CD4-positive, alpha-beta T cell (primary cell): ENCODE measurements at places on chromosomes 16 and 17. TPM values are rescaled to one million over a fixed set of nuclear protein-coding genes. Genes with fewer than 3 reads are reported as not detected.

DNA sequence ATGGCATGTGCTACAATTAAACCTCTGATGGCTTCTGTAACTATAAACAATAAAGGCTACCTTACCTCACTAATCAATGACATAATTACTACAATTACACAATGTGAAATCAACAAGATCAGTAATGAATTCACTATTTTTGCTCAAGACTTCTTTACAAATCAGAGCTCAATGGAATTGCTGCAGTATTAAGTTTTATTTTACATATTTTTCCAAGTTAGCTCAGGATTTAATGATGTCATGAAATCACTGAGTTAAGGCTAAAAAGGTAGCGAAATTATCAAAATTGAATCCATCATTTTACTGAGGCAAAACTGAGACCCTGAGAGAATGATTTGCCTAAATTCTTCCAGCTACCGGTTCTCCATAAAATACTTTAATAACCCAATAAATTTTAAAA, 21.8 kb downstream of the ABCA5 start:
- H3K4me1 ChIP-seq: no peaks in the 10 kb centered on the region
- no peak for DNase-seq
- no peak overlapping the region for H3K27ac ChIP-seq
- H3K27me3 ChIP-seq: no peaks in the 10 kb centered on the region
- peaks cover 9% of the 10 kb centered on the region for H3K36me3 ChIP-seq

DNA sequence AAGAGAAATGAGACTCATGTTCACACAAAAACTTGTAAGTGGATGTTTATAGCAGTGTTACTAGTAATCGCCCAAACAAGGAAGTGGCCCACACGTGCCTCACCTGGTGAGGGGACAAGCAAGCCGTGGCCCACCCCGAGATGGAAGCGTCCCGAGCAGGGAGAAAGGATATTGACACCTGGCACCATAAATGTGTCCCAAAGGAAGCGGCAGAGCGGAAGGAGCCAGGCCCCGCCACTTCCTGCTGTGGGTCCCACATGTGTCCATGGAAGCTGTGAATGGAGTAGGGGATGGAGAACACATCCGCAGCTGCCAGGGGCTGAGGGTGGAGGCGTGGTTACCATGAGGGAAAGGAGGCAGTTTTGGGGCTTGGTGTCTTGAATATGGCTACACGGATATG, 18.9 kb downstream of the KCNJ18 start:
- H3K27ac ChIP-seq: no peak overlapping the region
- no peaks in the 10 kb centered on the region for H3K4me1 ChIP-seq
- no peak for DNase-seq
- H3K4me3 ChIP-seq: no peak overlapping the region
- H3K36me3 ChIP-seq: no peaks in the 10 kb centered on the region

GRCh38 chr17:32878211-32878610, 1.3 kb upstream of the MYO1D start:
- no peak for DNase-seq
- no peak overlapping the region for H3K27ac ChIP-seq
- no peak overlapping the region for H3K4me3 ChIP-seq
- H3K27me3 ChIP-seq: no peaks in the 10 kb centered on the region

DNA sequence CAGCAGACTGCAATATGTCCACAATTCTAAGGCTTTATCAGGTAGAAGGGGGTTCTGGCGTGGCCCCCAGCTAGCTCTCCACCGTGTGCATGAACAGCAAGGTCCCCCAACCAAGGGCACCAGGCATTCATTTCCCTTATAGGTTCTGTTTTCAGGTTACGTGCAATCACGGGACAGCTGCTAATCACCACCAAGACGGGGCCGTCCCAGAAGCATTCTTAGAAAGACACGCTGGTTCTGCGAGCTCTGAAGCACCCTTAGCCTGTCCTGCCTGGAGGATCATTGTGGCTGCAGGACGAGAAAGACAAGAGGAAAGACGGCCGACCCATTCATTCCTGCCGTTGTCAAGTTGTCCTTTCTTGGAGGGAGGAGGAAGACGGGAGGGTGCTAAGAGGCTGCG, 302.9 kb downstream of the SOX9 start:
- H3K27ac ChIP-seq: no peak overlapping the region
- H3K27me3 ChIP-seq: no peaks in the 10 kb centered on the region
- no peaks in the 10 kb centered on the region for H3K36me3 ChIP-seq
- peaks cover 15% of the 10 kb centered on the region for H3K4me1 ChIP-seq
- no peak for DNase-seq
- no peak overlapping the region for H3K4me3 ChIP-seq

GRCh38 chr16:15988268-15989013, 39.0 kb downstream of the ABCC1 start:
- H3K4me3 ChIP-seq: no peak overlapping the region
- no peaks in the 10 kb centered on the region for H3K27me3 ChIP-seq
- DNase-seq: no peak
- peaks cover 19% of the 10 kb centered on the region for H3K4me1 ChIP-seq

GRCh38 chr16:1906055-1906845, 12.0 kb downstream of the HS3ST6 start:
- H3K4me3 ChIP-seq: no peak overlapping the region
- H3K36me3 ChIP-seq: no peaks in the 10 kb centered on the region
- no peaks in the 10 kb centered on the region for H3K4me1 ChIP-seq
- no peak for DNase-seq

- peak overlapping the region; percentile 21 for H3K4me3 ChIP-seq
- peaks cover 15% of the 10 kb centered on the region for H3K36me3 ChIP-seq
- peak; percentile 33 for DNase-seq
- H3K4me1 ChIP-seq: peaks cover 47% of the 10 kb centered on the region
- no peaks in the 10 kb centered on the region for H3K27me3 ChIP-seq
- peak overlapping the region; percentile 73 for H3K27ac ChIP-seq
Measured at GRCh38 chr16:70737377-70738082, 51.7 kb upstream of the MTSS2 start.

- no peak overlapping the region for H3K4me3 ChIP-seq
- H3K36me3 ChIP-seq: no peaks in the 10 kb centered on the region
- no peak overlapping the region for H3K27ac ChIP-seq
- no peak for DNase-seq
Measured at GRCh38 chr16:57555831-57556230, 13.4 kb downstream of the ADGRG5 start.

GRCh38 chr17:81388091-81388611, 7.1 kb upstream of the BAHCC1 start:
- H3K27ac ChIP-seq: no peak overlapping the region
- no peak for DNase-seq
- no peak overlapping the region for H3K4me3 ChIP-seq
- peaks cover 26% of the 10 kb centered on the region for H3K4me1 ChIP-seq

- H3K36me3 ChIP-seq: no peaks in the 10 kb centered on the region
- H3K4me1 ChIP-seq: peaks cover 25% of the 10 kb centered on the region
- DNase-seq: no peak
- H3K27me3 ChIP-seq: no peaks in the 10 kb centered on the region
Measured at GRCh38 chr17:57357830-57358430, 101.6 kb downstream of the MSI2 start.

Gene CCR7
- total RNA-seq: 170 TPM
